SW 1271 (cell line): ENCODE measurements at places on chromosomes 1 and 21.

DNA sequence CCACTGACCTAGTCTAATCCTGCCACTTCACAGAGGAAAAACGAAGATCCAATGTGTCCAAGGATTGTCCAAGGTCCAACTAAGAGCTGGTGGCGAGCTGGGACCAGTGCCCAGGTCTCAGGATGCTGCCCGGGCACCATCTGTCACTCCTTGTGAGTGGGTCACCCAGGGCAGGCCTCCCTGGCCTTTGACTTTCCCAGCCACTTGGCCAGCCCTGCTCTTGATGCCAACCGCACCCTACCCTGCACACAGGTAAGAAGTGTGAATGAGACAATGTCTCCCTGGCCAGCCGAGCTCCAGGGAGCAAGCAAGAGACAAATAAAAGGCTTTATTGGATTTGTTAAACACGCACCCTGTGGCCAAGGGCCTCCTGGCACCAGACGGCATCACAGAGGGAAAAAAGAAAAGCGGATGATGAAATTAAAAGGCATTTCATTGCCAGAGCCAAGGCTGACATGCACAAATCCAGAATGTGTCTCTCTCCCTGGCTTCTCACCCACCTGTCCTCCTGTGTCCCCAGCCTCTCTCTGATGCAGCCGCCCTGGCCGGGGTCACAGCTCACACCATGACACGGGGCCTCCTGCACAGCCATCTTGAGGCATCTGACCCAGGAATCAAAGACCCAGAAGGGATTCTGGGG, 72.8 kb downstream of the CAMK2N1 start:
- DNase-seq: no peak

DNA sequence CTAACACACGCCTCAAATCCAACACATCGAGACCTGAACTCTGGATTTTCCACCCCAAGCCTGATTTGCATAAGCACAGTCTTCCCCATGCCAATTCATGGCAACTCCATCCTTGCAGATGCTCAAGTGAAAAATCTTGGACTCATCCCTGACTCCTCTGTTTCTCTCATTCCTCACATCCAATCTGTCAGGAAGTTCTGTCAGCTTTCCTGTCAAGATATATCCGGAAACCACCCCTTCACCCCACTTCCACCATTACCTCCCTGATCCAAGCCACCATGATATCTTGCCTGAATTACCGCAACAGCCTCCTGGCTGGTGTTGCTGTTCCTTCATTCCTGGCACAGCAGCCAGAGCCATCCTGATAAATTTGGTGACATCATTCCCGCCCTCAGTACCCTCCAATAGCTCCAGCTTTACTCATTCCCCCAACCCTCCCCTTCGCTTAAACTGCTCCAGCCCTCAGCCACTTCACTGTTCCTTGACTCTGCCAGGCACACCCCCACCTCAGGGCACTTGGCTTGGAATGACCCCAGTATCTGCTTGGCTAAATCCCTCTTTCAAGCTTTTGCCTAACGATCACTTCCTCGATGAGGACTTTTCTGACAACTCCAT, 17.4 kb downstream of the TCEA3 start:
- DNase-seq: no peak

DNA sequence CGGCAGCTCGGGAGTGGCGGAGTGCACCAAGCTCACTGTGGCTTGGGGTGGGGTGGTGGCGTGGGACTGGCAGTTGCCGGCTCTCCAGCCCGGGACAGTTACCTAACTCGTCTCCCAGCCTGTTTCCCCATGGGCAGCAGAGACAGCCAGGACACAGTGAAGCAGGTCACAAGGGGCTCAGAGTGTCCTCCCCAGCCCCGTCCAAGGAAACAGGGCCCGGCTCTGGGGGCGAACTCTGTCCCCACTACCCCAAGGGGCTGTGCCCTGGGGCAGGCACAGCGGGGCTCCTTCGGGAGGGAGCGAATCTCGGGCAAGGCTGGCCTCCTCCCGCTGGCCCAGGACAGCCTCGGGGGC, 759 bp downstream of the GPR157 start:
- no peak for DNase-seq

DNA sequence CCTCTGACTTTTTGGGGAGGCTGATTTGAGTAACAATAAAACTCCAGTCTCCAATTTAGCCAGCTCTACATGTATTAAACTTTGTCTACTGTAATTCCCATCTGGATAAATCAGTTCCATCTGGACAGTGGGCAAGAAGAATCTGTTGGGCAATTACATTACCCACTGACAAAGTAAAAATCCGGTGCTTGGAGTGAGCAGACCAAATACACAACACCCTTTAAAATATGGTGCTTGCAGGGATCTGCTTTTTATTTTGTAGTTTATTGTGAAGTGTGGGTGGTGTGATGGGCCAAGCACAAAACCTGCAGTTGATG, 8.9 kb upstream of the CD55 start:
- DNase-seq: no peak

- no peak for DNase-seq
Observed at GRCh38 chr1:155703216-155703615, 14.3 kb downstream of the DAP3 start.

DNA sequence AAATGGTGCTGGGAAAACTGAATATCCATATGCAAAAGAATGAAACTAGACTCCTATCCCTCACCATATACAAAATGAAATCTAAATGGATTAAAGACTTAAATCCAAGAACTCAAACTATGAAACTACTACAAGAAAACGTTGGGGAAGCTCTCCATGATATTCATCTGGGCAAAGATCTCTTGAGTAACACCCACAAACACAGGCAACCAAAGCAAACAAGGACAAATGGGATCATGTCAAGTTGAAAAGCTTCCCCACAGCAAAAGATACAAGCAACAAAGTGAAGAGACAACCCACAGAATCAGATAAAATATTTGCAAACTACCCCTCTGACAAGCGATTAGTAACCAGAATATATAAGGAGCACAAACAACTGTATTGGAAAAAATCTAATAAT, 13.8 kb downstream of the TTC13 start:
- no peak for DNase-seq

DNA sequence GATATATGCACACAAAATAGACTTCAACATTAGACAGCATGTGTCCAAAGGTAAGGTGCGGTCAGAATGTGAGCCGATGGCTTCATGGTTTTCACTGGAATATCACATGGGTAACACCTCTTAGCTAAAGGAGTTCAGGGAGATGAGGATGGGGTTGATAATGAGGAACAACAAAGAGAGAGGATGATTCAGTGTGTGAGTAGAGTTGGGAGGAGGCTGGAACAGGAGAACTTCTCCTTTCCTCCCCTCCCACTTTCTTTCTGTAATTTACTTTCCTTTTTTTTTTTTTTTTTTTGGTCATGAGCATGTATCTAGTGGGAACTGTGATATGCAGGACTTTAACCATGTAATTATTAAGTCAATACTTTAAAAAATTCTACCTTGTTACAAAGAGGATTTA, 99.4 kb downstream of the FASLG start:
- no peak for DNase-seq

GRCh38 chr21:31337996-31338907, 5.8 kb downstream of the TIAM1 start:
- no peak for DNase-seq

- DNase-seq: no peak
Observed at GRCh38 chr1:245440922-245441321, 286.1 kb downstream of the KIF26B start.

DNA sequence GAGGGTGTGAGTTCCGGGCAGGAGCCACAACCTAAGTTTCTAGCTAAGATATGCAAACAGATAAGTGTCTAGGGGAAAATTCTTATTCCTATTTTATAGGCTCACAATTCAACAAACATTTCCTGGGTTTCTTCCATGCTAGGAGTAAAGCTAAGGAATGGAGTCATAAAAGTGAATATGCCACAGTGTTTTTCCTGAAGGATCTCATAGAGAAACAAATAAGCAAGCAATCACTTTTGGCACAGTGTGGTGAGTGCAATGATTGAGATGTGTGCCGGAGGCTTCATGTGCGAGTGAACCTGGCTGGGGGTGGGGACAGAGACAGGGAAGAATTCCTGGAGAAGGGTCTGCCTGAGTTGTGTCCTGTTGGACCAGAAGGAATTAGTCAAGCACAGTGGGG, 147.4 kb downstream of the TENT5C start:
- no peak for DNase-seq

DNA sequence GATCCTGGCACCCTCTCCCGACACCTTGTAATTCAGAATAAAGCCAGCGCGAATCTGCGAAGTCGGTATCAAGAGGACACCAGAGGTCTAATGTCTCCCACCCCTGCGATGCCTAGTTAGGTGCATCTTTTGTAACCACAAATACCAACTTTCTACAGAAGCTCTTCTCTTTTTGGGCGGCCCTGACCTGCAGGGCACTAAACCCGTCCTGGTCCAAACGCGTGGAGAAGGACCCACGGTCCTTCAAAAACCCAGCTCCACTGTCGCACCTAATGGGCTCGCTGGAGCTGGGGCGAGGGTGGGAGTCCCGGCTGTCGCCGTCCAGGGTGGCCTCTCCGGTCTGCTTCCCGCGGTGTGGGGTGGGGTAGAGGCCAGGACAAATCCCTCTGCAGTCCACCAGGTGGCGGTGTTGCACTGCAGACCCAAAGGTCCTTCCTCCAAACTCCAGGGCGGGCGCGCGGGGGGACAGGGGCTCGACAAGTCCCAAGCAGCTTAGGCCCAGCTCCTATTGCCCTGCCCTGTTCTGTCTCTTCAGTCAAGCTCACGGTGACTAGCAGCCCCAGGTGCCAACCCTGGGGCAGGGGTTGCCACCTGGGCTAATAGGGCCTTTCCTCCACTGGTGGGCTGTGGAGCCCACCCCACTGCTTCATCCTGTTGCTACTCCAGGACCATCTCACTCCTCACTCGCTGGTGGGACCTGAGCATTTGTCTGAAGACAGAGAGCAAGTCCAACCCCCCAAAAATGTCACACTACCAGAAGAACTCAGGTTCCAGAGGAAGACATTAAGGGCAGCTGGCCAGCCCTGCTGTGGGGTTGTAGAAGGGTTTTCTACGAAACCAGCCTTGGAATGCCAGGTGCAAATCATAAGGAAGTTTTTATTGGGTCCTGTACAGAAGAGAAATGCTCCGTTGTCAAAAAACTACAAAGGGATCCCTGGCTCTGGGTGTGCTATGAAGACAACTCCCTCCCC, 2.8 kb downstream of the HES3 start:
- peak; percentile 52 for DNase-seq

DNA sequence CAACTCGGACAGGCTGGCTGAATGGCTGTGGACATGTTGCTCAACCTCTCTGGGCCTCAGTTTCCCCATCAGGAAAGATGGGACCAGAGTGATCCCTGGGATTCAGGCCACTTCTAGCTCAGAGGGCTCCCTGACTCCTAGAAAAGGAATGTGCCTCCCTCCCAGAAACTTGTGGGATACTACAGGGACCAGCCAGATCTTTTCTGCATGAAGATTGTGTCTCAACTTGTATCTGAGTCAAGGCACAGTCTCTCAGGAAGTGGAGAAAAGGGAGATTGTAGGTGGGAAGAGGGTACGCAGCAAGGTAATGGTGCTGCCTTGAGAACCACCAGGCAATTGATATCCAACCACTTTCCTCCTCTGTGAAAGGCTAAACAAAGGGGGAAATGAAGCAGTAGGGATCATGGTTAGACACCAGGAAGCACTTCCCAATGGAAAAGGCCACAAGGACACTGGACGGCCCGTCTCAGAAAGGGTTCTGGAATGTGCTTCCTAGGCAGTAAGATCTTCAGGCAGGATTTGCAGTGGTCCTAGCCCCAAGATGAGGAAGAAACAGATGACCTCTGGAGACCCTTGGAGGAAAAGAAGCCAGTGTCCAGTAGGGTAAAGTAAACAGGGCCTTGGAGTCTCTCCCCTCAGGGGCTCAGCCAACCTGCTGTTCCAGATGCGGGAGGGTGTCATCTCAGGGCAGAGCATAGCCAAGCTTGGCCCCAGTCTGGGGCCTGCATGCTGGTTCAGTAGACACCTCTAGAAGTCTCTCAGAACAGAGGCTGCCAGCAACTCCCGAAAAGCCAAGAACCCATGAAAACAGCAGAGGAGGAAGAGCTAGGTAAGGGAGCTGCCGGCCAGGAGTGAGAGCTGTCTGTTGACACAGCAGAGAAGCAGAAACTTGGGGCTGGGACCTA, 16.8 kb downstream of the IFFO2 start:
- no peak for DNase-seq

DNA sequence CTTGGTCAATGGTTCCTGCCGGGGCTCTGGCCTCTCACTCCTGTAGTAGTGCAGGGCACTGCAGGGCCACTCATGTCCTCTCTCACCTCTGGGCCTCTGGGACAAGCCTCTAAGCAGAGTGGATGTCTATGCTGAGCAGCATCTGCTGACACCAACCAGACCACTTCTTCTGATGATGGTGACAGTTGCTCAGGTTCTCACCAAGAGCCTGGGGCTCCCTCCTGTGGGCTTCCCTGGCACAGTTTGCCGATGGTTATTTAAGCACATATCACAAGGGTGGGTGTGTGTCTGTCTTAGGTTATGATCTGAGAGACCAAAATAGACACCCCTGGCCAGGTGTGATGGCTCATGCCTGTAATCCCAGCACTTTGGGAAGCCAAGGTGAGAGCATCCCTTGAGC, 17.4 kb upstream of the GPR137B start:
- no peak for DNase-seq

GRCh38 chr1:14011132-14011531, 311.1 kb downstream of the PRDM2 start:
- DNase-seq: no peak

DNA sequence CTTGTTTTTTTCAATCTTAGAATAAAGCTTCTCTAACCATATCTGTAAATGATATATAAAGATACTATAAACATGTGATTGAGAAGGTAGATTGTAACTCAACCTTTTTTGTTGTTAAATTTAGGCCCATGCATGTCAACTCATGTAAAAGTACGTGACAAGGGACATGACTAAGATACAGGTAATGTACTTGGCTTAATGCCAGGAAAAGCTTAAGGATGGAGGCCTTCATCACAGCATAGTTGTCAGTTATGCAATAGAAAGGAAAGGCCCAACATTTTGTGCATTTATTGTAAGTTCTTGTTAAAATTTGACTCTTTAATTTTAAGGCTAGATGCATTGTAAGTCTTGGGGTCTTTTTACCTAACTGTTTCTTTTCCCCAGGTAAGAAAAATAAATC, 305.1 kb downstream of the LTN1 start:
- no peak for DNase-seq

GRCh38 chr1:7383671-7384520, 387.2 kb upstream of the VAMP3 start:
- DNase-seq: no peak
